ENCODE measurements at places on chromosomes 4 and X.

GRCh38 chrX:150897421-150898320 is 797 bp downstream of the CD99L2 start:
- no peak for DNase-seq

GRCh38 chr4:137417676-137418075 is 114.6 kb downstream of the PCDH18 start:
- DNase-seq, result no peak

DNA sequence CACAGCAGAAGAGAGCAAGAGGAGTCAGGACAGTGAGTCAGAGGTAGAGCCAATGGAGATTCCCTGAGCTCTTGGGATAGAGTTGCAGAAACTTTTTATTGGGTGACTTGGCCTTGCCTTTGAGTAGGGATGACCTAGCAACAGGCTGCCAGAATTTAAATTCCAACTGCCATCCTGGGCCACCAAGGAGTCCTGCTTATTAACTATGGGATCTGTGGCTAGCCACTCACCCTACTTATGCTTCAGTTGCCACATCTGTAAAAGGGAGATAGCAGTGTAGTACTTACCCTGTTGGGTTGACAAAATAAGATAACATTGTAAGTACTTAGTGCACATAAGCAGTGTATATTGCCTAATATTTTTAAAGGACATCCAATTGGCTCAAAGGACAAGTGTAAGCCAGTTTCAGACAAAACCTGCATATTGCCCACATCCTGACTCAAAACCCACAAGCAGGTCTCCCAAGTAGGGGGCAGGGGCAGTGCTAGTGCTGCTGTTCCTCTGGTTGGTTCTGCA is 43.5 kb upstream of the TMEM164 start:
- DNase-seq, result no peak

DNA sequence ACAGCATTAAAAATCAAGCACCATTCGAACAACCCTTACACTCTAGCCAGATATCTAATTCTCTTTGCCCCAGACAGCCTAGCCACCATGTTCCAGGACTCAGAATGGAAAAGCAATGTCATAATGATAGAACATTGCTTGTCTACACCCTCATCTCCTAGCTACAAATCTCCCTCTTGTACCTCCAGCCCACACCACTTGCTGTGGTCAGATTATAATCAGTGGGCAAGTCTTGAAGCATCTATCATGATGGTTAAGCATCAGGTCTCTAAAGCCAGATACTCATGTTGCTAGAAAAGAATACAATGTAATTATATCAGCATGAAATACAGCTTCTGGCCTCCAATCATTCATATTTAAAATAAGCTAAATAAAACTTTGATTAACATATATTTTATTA is 268.3 kb downstream of the NPFFR2 start:
- DNase-seq, result no peak

DNA sequence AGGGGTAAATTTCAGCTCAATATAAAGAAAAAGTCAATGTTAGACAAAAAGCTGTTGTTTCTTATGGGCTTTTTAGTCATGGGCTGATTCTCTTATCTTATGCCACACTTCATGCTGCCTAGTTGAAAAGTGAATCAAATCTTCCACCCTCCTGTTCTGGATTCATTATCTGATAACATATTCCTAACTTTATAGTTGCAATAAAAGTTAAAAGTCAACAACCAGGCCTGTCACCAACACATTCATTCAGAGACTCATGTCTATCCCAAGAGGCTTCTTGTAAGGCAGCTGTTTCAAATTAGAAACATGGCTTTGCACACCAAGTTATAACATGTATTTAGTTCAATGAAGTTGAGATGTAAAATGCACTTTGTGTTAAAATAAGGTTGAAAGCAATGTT is 243.8 kb downstream of the ADAMTS3 start:
- DNase-seq, result no peak

GRCh38 chr4:168257768-168258167 is 60.8 kb downstream of the DDX60 start:
- DNase-seq, result no peak

DNA sequence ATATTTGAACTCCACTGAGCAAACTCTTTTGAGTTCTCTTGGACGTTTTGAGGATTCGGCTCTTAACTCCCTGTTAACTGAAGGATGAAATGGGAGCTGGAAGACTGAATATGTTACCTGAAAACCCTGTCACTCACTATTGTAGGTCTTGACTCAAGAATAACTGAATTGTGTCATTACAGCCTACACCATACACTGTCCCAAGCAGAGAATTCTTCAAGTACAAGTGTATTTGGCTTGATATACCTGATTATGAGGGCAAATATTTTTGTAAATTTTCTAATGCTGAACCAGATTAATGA is 276.1 kb downstream of the CFAP299 start:
- DNase-seq, result no peak

- DNase-seq, result no peak
These were observed 190.0 kb upstream of the NEIL3 start for GRCh38 chr4:177119691-177120090.

- no peak for DNase-seq
These were observed 3.8 kb upstream of the GUCY2F start for GRCh38 chrX:109485470-109486340.

- no peak for DNase-seq
These were observed 113.3 kb upstream of the IL13RA1 start for GRCh38 chrX:118614150-118614549.

DNA sequence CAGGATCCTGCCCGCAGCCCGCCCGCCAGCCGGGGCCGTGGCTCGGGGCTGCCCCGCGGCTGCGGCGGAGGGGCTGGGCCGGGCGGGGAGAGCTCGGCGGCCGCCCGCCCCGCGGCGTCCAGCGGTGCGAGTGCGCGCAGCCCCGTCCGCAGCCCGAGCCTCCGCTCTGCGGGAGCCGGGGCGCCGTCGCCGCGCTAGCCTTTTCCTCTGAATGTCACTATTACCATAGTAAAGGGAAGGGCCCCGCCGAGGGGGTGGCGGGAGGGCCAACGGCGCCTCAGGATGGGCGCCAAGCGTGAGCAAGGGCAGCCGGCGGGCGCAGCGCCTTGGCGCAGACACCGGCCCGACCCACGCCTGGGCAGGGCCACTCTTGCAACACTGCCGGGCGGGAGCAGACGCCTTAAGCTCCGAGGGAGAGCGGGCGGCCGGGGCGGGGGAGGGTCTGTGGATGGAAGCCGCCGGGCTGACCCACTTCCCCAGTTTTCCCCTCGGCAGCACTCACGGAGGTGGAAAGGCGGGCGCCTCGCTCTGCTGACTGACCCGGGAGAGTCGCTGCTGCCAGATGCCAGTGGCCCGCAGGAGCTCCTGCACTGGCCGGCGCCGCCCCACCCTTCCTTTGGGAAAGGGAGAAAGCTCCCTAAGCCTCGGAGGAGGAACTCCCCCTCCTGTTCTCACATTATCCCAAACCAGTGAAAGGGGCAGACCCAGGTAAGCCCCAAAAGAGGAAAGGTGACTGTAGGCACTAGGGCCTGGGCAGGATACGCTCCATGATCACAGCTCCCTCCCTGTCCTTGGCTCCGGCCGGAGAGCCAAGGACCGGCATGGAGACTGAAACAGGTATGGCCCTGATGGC is 329.4 kb downstream of the HNRNPD start:
- DNase-seq, result peak; percentile 33

DNA sequence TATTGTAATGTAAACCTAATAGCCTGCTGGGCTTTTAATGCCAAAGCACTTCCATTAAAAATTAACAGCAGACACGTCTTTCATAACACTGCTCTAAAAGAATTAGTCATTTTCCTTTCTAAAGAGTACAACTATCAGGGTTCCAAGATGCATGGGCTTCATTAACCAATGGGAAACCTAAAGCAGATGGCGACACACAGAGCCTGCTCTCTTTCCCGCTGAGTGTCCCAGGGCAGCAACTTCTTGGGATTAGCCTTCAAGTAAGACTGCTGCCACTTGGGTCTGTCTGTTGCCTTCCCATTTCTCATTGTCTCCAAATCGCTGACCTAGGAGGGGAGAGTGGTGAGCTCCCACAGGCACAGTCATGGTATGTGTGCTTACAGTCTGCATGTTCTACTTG is 14.0 kb upstream of the PHKA2 start:
- no peak for DNase-seq

- DNase-seq, result no peak
These were observed 196.1 kb downstream of the ZNF330 start for GRCh38 chr4:141416677-141417363.

DNA sequence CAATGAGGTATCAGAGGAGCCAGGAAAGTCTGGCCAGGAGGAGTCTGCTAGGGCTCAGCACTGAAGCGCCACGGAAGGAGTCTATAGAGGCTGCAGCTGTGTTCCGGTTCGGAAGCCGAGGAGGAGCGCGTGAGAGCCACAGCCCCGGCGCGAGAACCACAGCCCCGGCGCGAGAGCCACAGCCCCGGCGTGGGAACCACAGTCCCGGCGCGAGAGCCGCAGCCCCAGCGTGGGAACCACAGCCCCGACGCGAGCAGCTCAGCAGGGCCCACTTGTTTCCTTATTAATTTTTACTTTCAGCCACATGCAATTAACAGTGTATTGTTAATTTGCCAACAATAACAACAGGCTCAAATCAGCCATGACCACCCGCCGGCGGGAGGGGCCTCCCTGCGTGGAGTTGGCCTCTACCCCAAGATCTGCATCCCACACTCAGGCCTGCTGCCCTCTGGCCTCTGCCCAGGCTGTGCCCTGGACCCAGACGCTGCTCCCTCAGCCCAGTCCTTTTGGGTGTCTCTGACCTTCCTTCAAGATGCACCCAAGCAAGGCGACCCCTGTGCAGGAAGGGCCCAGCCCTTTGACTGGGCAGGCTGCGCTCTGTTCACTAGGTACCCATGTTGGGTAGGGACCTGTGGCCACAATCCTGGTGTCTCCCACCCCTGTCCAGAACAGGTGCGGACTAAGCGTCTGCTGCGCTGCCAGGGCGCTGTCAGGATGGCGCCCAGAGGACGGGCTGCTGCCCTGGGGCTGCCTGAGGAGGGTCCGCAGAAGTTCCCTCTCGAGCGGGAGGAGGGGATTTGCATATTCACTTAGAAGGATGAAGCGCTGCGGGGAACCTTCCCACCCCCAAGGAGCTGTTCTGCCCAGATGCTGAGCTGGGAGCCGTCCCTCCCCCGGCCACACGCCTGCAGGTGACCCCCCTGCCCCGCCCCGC is 113.8 kb downstream of the ADRA2C start:
- DNase-seq, result no peak

DNA sequence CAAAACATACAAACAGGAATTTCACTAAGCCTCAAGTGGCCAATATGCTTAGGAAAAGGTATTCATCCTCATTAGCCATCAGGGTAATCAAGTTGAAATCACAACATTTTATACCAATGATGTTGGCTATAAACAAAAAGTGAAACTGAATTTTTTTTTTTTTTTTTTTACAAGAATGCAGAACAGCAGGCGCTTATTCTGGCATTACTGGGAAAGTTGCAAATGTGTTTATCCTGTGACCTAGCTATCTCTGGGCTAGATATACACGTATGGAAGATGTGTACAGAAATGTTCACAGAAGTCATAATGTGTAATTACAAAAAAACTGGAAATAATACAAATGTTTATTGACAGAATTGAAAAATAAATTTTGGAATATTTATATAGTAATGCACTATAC is 1430.4 kb upstream of the TENM3 start:
- no peak for DNase-seq

- DNase-seq, result no peak
These were observed 959 bp upstream of the REST start for GRCh38 chr4:56906489-56907393.

GRCh38 chr4:139876337-139876941 is 210.8 kb downstream of the MGST2 start:
- no peak for DNase-seq

- DNase-seq, result no peak
These were observed 136.8 kb downstream of the RAPGEF2 start for GRCh38 chr4:159239629-159240028.

DNA sequence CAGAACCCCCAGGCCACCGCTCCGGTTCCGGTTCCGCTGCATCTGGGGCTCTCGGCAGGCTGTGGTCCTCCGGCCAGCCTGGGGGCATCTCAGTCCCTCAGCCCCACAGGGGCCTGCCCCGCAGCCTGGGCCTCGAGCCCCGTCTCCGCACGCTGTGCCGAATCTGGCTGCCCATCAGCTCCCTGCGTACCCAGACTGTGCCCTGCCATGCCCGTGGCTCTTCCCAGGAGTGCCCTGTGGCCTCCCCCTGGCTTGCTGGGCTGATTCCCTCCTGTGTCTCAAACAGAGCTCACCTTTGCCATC is 830 bp upstream of the MSANTD1 start:
- no peak for DNase-seq

DNA sequence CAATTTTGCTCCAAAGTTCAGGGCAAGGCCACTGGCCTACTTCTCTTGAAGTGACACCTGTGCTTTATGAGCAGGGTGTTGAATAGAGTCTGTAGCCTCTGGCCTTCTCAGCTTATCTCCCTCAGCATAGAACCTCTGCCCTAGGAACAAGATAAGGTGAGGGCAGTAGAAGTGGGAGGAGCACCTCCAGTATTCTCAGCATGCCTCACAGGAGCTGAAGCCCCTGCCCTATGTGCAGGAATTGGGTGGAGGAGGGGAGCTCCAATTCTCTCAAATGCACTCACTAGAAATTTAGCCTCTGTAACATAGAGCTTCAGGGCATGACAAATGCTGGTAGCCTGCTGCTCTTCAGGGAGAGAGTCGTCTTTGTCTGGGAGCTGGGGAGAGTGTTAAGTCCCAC is 479.3 kb downstream of the IL1RAPL1 start:
- DNase-seq, result no peak

DNA sequence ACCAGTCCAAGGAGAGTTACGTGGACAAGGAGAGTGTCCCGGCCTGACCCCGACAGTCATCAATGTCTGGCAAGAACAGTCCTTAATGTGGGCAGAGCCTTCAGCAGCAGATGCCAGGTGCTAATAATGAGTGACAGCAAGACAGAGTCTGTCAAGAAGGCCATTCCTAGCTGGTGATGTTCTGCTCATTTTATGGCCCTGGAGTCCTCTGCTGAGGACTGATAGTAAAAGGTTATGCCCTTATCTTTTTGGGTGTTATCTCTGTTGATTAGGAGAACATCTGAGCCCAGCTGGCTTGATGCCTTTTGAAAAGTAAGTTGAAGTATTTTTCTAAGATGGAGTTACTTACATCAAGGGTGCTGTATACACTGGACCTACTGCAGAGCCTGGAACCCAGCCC is 67.3 kb downstream of the SLC34A2 start:
- no peak for DNase-seq
